ENCODE measurements at places on chromosomes 4 and X. TPM values are rescaled to one million over a fixed set of nuclear protein-coding genes. Genes with fewer than 3 reads are reported as not detected.

Gene ADRA2C
- total RNA-seq, result not detected

Gene PDLIM3
- total RNA-seq, result not detected

Gene RGN
- total RNA-seq, result not detected

Gene OPHN1
- total RNA-seq, result 0.06 TPM

Gene GYPE
- total RNA-seq, result 0.29 TPM

Gene TAF9B
- total RNA-seq, result 32.3 TPM

Gene VEGFC
- not detected for total RNA-seq

Gene CXCL10
- total RNA-seq, result 0.20 TPM

Gene GLOD5
- total RNA-seq, result not detected

Gene CXCL13
- total RNA-seq, result 0.18 TPM

Gene SMIM10L2A
- total RNA-seq, result 0.54 TPM

Gene TMEM47
- not detected for total RNA-seq

Gene MAGEA11
- not detected for total RNA-seq

Gene PABPC5
- not detected for total RNA-seq

Gene HCCS
- total RNA-seq, result 25.1 TPM

Gene BEX2
- 11.9 TPM for total RNA-seq

Gene FRMD7
- total RNA-seq, result not detected

Gene COX7B2
- not detected for total RNA-seq

Gene PDZD4
- total RNA-seq, result 2.5 TPM

Gene FAT4
- total RNA-seq, result not detected

Gene SLC39A8
- total RNA-seq, result 37.4 TPM

Gene DUSP21
- total RNA-seq, result not detected

Gene SYTL5
- not detected for total RNA-seq

Gene CACNA1F
- 2.6 TPM for total RNA-seq
